ENCODE measurements at places on chromosomes 13 and 19.

- no peak for DNase-seq
Measured at GRCh38 chr19:19021115-19021514, 12.2 kb downstream of the SUGP2 start.

DNA sequence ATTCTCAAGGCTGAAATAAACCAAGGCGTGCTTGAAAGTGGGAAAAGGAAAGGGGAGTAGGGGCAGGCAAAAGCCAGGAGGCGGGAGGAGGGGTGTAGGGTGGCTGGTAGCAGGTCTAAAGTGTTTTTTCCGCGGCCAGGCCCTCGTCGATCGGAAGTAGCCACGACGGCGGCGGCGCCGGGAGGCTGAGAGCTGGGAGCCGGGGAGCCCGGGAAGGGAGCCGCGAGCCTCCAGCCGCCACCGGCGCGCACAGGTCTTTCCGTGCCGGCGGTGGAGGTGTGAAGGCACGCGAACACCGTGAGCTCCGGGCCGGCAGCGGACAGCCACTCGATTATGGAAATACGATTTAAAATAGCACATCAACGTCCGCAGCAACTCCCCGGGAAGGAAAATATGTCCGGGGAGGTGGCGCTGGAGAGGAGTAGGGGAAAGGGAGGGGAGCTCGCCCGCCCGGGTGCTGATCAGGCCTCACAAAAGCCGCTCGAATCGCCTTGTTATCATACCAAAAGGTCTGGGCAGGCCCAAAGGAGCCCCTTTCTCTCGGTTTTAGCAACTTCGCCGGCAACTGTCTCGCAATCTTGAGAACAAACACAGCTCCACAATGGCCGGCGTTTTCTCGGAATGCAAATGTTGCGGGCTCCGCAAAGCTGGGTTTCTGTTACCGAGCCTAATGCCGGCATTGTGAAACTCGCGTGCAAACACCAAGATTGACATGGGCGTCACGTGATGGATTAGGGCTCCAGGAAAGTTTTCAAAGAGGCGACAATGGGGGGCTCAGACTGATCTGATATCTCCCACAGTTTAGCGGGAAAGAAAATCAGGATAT is 2.9 kb upstream of the PCDH8 start:
- peak; percentile 32 for DNase-seq

DNA sequence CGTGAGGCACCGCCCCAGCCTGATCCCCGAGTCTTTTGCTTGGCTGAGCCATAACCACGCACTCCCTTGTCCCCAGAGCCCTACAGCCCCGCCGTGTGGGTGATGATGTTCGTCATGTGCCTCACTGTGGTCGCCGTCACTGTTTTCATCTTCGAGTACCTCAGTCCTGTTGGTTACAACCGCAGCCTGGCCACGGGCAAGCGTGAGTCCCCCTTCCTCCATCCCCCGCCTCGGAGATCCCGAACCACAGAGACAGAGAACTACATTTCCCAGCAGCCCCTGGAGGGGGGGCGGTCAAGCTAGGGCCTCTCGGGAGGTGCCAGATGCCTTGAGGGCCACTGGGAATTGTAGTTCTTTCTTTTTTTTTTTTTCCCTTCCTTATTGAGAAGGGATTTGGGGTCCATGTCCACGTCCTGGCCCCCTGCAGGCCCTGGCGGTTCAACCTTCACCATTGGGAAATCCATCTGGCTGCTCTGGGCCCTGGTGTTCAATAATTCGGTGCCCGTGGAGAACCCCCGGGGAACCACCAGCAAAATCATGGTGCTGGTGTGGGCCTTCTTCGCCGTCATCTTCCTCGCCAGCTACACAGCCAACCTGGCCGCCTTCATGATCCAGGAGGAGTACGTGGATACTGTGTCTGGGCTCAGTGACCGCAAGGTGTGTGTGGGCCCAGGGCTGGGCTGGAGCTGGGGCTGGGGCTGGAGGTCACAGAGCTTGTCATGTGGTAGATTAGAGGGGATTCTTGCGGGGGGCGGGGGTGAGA is 25.9 kb downstream of the GRIN2D start:
- peak; percentile 77 for DNase-seq

DNA sequence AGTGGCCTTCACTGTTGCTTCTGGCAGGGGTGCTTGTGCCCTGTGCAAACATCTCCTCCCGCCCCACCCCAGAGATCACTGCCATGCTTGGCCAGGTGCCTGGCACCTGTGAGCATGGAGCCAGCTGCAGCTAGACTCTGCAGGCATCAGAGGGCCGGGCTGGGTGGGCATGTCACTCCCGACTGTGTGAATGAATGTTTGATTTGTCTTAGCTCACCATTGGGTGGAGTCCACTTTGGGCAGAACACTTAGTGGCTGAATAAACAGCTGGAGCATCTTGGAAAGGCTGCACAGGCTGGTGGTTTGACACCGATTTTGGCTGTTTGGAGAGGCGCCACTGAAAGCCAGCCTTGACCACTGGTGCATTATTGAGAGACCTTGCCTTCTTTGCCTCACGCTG is 267.3 kb downstream of the DLEU7 start:
- peak; percentile 69 for DNase-seq

DNA sequence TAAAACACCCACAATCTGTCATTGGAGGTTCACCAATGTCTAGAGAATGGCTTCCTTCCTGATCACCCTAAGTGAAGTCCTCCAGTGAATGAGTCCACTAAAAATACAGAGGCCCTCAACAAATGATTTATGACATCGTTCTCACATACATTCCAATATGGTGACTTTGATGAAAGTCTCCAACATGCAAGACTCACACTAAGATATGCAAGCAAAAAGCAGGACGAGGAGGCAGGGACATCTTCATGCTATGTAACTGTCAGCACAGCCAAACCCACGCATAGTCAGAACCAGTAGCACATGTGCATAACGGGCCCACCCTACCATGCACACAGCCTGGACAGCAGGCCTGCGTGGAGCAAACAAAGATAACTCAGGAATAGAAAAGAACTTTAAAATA is 16.6 kb upstream of the LSM14A start:
- no peak for DNase-seq

GRCh38 chr13:29556742-29557141 is 38.7 kb downstream of the SLC7A1 start:
- no peak for DNase-seq

GRCh38 chr13:88068975-88069374 is 397.8 kb downstream of the SLITRK5 start:
- no peak for DNase-seq

DNA sequence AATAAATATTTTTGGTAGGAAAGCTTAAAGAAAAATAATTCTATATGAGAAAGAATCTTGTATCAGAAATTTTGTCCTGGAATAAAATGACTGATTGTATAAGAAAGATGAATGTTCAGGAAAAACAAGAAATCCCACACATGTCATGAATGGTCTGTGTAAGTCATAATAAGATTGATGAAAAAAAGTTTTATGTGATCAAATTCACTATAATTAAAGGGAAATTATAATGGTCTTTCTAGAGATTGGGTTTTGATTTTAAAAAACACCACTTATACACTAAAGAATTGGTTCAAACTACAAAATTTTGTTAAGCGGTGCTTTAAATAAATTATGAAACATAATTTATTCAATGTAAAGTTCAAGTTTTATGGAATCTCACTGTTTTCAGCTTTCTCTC is 7.2 kb upstream of the ZNF841 start:
- DNase-seq, result no peak

DNA sequence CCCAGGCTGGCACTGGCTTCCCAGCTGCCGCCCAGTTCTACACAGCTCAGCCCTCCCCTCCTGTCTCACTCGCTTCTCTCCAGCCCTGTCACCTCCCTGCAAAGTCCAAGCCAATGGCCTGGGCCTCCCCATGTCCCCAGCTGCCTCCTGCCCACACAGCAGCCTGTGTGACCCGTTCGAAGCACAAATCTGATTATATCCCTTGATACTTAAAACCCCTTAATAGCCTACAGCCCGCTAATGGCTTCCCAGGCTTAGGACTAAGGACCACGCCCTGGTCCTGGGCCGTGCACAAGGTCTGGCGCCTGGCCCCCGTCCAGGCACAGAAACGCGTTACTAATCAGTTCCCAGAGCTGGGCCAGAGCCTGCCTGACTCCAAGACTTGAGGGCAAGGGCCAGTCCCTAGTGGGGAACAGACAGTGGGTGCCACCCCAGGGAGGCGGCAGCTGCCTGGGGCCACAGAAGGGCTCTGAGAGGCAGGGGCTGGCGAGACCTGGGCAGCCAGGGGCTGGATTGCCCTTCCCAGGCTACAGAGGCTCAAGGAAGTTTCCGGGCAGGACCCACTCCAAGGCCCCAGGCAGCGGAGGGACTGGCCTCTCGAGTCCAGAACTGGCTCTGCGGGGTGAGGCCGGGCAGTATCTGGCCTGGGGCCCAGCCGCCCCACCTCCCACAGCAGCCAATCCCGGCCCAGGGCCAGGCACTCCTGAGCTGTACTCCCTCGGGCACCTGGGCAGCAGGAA is 10.4 kb downstream of the XAB2 start:
- peak; percentile 72 for DNase-seq

DNA sequence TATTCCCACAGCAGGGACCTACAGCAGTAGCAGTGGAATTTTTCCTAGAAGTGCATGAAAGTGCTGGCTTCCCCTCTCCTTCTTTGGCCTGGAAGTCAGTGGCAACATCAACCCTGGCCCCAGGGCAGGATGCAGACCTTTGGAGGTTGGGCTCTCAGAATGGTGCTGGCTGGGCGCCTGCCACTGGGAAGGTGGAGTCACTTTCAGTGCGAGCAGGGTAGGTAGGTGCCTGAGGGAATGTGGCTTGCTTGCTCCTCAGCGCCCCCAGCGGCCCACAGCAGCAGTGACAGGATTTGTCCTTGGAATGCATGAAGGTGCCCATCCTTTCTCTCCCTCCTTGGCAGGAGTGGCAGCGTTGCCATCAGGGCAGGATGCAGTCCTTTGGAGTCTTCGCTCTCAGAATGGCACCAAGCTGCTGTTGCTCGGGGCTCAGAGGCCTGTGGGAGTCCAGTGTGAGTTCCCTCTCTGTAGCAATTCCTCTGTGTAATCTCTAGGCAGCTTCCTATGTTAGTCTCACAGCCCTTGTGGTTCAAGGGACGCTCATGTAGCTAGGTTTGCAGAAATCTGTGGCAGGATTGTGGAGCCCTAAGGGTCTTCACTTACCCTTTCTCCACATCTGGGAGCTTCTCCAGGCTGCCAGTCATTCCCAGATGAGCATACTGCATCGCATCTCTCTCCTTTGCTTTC is 354.4 kb upstream of the DACH1 start:
- DNase-seq, result no peak

DNA sequence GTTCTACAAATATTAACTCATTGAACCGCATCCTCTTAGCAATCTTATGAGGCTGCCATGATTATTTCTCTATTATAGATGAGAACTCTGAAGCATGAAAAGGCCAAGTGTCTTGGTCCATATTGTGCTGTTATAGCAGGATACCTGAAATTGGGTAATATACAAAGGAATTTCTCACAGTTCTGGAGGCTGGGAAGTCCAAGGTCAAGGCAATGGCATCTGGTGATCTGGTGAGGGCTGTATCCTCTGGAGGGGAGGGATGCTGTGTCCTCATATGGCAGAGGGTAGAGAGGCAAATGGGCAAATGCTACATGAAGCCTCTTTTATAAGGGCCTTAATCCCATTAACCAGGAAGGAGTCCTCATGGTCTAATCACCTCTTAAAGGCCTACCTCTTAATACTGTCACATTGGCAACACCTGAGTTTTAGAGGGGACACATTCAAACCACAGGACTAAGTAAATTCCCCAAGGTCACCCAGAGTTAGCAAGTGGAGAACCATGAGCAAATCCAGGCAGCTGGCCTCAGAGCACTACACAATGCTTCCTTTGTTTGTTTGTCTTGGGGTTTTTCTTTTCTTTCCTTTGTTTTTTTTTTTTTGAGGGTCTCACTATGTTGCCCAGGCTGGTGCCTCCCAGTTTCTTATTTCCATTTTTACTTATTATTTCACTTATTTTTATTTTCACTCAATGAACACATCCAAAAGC is 55.9 kb upstream of the LATS2 start:
- no peak for DNase-seq

DNA sequence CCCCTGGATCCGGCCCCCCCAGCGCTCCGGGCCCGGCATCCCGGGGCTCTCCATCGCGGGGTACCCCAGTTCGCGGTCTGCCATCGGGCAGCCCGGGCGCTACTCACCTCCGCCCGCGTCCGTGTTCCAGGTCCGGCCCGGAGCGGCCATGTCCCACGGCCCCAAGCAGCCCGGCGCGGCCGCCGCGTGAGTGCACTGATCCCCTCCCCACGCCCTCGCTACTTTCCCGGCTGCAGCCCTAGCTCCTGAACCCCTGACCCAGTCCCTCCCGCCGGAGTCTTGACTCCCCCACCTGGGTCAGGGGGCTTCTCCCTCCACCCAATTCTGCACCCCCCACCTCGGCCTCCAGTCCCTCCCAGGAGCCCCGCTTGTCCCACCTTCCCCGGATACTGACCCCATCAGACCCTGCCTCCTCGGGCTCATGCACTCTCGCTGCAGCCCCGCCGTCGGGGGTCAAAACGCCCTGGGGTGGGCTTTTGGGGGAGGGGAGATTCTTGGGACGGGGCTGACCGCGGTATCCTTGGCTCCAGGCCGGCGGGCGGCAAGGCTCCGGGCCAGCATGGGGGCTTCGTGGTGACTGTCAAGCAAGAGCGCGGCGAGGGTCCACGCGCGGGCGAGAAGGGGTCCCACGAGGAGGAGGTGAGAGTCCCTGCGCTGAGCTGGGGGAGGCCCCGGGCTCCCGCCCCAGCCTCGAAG is 566 bp downstream of the HMG20B start:
- peak; percentile 62 for DNase-seq

- no peak for DNase-seq
Measured at GRCh38 chr13:104871456-104871855, 1664.0 kb downstream of the EFNB2 start.

DNA sequence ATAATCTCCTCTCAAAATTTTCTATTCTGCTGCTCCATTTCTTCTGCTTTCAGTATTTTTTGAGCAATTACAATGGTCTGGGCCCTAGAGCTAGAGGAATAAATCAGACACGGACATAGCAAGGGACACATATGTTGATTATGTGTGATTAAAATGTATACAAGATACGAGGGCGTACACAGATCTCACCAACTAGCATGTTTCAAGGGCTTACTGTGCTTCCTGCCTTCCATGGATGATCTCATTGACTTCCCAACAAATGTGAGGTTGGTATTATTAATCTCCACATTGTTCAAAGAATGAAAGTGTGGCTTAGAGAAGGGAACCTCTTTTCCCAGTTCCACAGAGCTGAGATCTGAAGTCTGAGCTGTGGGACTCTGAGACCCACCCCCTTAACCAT is 9.1 kb downstream of the PLD3 start:
- DNase-seq, result no peak

DNA sequence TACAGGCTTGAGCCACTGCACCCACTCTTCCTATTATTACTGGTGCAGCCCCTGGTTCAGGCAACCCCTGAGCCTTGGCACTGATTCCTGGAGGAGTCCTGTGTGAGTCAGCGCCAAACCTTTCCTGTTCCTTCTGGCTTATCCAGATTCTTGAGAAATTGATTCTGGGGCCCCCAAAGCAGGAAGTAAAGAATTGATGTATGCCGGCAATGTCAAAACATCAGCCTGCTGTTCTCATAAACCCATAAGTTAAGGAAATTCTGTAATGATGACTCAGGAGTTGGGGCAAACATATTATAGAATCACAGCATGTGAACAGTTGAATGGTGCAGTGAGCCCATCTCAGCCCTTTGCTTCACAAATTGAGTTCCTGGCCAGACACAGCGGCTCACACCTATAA is 1.4 kb upstream of the OR7G3 start:
- no peak for DNase-seq
